ENCODE measurements at places on chromosomes 12 and 14.

DNA sequence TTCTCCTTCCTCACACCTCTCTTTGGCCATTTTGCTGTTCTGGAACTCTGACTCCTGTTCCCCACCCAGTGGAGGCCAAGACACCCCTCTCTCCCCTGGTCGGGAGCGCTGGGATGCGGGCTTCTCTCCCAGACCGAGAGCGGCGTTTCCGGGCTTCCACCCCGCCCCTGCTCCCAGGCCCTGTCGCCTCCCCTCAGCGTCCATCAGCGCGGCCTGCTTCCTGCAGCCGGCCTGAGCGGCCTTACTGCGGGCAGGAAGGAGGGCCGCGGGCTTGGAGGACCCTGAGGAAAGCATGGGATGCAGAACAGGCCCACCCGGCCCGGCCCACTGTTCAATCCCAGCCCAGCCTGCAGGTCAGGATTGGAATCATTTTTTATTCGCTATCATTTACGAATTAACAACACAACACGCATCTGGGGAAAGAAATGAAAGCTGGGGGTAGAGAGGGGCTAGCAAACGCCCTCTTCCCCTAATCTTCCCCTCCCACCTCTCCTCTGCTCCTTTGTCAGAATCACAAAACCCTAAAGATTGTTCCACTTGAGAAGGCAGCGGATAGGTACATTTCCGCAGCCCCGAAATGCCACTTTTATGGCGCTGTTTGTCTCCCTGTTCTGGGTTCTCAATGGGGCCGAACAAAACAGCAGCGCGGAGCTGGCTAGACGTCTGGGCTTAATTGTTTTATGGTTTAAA is 3.8 kb upstream of the HOXC8 start:
- no peak for DNase-seq

DNA sequence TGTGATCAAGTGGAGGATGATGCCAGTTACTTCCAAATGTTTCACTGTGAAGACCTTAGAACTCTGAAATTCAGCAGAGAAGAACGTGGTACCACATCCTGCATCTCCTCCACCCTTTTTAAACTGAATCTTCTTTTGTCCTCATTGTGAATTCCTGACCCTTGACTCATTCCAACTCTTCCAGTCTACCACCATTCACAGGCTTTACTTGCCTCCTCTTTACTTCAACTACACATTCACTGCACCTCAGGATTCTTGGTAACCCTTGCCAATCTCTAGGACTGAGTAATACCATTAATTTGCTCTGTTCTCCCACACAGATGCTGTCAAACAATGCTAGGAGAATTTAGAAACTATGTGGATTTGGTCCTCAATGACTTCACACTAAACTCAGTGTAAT is 37.3 kb downstream of the PPP1R12A start:
- no peak for DNase-seq

DNA sequence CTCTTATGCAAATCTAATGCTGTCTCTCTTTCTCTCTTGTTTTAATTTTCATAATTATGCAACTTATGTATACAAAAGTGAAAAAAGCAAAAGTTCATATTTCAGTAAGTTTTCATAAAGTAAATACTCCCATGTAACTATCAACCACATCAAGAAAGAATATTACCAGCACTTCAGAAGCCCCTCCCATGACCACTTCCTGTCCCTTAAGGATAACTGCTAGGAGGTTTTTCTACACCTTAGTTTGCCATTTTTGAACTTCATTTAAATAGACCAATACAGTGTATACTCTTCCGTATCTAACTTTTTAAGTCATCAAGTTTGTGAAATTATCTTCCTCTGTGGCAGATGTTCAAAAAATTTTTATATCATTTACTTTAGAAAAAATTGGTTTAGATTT is 547 bp upstream of the OR4K15 start:
- DNase-seq = no peak

- DNase-seq = no peak
Measured at GRCh38 chr12:79424109-79424721, 266.5 kb downstream of the PAWR start.

- DNase-seq = no peak
Measured at GRCh38 chr12:110775997-110776396, 33.3 kb upstream of the PPP1CC start.

DNA sequence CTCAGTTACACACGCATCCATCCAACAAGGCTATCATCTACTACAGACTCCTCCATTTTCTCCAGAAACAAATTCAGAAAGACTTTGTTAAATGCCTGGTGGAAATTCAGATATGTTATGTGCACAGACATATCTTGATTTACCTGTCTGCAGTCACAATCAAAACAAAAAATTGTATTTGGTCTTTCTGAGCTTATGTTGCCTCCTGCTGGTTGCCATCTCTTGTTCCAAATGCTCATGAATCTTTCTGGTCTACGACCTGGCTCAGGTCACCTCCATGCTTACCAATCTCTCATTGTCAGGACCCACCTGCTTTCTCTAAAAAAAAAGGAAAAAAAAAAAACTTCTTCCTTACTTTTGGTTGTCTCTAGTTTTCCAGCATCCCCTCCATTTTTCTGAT is 169.2 kb upstream of the PLXNC1 start:
- DNase-seq = no peak

DNA sequence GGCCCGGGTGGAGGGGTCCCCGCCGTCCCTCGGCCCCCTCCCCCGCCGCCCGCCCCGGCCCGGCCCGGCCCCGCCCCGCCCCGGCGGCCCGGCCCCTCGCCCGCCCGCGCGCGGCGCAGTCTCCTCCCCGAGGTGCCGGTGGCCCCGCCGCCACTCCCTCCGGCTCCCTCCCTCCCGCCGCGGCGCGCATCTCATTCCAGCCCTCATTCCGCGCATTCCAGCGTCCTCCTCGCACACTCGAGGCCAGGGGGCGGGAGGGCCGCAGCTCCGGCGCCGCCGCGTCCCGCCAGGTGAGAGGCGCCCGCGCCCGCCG is at the start of gene TEAD4:
TSS of gene TEAD4 (plus strand) at position 206 of the 313 bp plus-strand sequence.
- no peak for DNase-seq

- no peak for DNase-seq
Measured at GRCh38 chr14:76917158-76917596, 91.0 kb downstream of the LRRC74A start.

GRCh38 chr12:122872815-122873361 is 23.0 kb downstream of the VPS37B start:
- DNase-seq = no peak

DNA sequence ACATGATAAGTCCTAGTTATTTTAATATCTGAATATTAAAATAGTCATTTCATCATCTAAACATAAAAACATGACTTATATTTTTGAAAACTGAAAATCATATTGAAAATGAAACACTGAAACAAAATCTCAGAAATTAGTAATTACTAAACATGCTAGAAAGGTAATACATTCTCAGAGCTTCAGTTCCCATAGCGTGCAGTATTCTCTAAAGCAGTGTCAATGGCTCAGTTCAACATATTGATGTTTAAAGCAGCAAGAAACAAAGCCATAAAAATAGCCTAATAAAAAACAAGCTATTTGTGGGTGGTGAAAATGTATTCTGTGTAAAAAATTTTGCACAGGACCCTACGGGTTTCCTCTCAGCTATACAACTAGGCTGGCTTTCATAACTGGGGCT is 1337.4 kb downstream of the FSCB start:
- no peak for DNase-seq

- no peak for DNase-seq
Measured at GRCh38 chr14:22602862-22603261, 4.8 kb downstream of the ABHD4 start.

- no peak for DNase-seq
Measured at GRCh38 chr12:112140728-112141127, 15.4 kb downstream of the TRAFD1 start.

- no peak for DNase-seq
Measured at GRCh38 chr12:24719293-24719721, 229.6 kb downstream of the BCAT1 start.

DNA sequence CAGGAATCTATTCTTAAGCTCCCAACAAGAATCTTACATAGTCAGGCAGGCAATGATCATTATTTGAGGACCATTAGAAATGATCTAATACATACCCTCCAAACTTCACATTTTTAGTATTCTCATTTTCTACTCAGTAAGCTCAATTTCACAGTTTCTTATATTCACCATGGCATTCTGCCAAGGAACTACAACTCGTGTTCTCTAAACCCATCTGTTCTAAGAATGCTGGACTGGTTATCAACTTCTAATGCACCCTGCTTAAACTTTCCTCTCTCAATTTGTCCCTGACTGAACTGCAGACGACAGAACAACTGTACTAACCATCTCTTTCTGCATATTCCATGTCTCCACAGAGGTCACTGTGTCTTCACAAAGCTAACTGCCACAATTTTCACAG is 58.6 kb downstream of the GXYLT1 start:
- no peak for DNase-seq

- DNase-seq = no peak
Measured at GRCh38 chr12:95994476-95994875, 1.7 kb downstream of the HAL start.

- no peak for DNase-seq
Measured at GRCh38 chr12:94862421-94862820, 141.1 kb downstream of the NDUFA12 start.

DNA sequence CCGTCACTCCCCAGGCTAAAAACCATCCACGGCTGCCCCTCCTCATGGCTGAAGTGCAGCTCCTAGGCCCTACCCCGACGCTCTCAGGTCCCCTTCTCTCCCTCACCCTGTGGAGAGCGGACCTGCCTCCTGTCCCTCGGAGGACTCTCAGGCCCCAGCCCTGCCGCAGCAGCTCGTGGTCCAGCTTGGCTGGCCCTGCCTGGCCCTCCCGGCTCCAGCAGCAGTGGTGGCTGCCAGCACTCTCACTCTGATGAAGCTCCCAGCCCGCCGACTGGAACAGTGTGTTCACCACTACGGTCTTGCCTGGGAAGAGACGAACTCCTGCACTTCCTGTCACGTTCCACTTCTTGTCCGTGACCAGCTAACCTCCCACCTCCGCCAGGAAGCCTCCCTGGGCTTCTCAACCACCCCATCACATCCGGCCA is 11.1 kb downstream of the BAG5 start:
- DNase-seq = no peak

GRCh38 chr12:11717519-11717961 is 68.1 kb downstream of the ETV6 start:
- DNase-seq = no peak

- DNase-seq = no peak
Measured at GRCh38 chr12:13530966-13531365, 334.4 kb downstream of the EMP1 start.

DNA sequence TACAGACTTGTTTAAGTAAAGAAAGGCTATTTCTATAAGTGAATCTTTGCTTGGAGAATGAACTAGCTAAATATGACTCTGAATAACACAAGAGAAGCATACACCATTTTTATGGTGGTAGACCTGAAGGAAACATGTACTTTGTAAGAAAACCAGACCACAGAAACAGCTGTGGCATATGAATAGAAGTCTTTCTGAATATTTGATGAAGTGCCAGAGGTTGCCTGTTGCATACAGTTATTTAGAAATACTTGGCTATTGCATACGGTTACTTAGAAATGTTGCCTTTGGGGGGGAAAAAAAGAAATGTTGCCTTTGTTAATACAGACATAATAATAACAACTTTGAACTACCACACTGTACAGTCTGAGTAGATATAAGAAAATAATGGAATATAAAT is 16.8 kb upstream of the LEMD3 start:
- DNase-seq = no peak

DNA sequence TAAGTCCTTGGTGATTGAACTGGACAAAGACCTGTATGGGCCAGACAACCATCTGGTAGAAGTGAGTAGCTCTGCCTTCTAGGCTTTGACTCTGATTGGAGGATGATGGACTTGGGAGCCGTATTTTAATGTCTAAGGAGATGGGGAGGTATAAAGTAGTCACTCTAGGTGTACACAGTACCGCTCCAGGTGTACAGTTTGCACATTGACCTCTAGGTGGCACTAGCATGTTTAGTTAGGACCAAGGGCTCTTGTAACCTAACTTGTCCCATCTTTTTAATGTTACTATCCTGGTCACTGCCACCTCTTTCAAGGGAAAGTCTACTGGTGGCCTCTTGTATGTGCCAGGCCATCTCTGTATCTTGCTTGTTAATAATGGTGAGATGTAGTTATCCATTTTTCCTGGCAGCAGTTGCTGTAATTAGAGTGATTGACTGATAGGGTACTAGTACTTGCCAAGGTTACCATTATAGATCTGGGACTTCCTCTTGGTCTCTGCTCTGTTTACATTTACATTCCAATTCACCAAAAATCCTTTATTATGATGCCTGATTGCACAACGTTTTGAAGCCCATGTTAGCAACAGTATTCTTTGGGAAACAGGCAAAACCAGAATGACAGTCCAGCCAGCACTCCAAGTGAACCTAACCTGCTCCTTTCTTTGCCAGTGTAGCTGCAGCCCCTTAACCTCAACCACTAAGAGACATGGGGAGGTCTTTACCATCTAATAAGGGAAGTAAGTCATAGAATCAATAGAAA is 3.6 kb downstream of the SMARCD1 start:
- DNase-seq = peak; percentile 39

GRCh38 chr12:51547606-51548005 is 43.4 kb upstream of the SCN8A start:
- DNase-seq = no peak

DNA sequence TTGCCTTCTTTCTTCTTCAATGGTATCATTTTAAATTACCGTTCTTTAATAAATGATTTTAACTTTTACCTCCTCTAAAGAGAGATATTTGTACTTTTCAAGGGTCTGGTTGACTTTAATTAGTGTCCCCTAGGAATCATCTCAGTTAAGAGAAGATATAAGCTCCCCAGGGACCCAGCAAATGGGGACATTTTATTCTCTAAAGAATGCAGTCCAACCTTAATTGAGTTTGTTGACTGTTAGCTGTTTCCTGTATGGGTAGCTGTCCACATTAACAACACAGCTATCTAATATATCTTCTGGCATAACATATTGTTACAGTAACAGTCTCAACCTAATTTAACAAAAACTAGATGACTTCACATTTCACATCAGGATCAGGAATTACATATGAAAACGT is 241.6 kb upstream of the NPAS3 start:
- no peak for DNase-seq

DNA sequence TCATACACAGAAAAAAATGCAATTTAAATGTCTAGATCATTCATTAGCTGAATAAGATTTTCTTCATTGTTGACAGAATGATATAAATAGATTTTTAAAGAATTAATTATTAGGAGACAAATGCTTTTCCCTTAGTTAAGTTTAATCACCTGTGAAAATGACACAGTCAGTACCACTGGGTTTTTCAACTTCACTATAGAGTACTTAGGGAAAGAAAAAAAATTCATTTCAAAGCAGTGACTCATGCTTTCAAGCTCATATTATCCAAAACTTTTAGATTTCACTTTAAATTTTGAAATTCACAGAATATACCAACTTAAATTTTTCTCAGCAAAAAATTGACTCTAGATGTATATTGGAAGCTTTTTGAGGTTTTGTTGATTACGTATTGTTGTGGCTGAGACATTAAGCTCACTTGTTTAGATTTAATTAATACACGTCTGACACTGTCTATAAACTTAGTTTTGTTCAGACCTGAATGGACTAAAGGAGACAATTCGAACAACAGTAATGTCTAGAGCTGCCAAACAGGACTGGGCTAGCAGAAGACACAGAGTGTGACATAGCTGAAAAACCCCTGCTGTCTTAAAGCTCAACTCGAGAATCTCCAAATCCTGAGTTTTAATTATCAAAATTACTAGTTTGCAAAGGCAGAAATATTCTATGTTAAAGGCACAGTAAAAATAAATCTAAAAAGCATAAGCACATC is 1.6 kb downstream of the MGAT4C start:
- DNase-seq = no peak
